ENCODE measurements at places on chromosomes 1 and 21. TPM values are rescaled to one million over a fixed set of nuclear protein-coding genes. Genes with fewer than 3 reads are reported as not detected.

The KRTAP11-1 gene
- total RNA-seq = not detected

- ATAC-seq = peak; percentile 78
These were observed 106.7 kb downstream of the SLC45A1 start for GRCh38 chr1:8424539-8425116.

GRCh38 chr1:76481672-76482071 lies 385.6 kb upstream of the ST6GALNAC5 start:
- no peak for ATAC-seq

DNA sequence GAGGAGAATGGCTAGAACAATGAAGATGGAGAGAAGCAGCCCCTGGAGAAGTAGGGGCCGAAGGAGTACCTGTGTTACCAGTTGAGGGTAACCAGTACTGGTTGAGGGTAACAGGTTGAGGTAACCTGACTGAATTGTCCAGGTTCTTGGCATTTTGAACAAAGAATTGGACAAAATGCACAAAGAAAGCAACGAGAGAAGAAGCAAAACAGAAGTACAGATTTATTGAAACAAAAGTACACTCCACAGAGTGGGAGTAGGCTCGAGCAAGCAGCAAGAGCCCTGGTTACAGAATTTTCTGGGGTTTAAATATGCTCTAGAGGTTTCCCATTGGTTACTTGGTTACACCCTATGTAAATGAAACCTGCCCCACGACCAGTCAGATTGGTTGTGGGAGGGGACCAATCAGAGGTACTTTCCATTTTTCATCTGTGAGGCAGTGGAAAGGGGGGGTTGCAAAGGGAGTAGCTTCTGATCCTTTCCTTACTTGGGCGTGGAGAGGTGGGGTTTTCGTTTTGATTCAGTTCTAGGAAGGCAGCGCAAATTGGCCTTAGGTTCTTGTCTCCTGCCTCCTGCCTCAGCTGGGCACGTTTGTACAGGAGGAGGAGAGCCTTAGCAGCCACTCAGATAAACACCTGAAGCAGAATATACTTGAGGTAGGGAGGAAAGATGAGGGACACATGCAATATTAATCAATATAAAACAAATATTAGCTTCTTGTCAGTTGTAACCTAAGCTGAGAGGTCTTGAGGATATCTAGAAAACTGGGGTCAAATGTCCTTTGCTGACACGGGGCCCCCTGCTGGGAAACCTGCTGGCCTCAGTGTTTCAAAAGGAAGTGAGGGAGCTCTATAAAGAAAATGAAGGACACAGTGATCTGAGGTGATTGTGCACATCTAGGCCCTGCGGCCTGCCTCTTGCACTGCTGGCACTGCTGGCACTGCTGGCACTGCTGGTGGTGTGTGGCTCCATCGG lies 14.3 kb upstream of the LSM10 start:
- ATAC-seq = peak; percentile 88

The PRAMEF2 gene
- total RNA-seq = not detected

DNA sequence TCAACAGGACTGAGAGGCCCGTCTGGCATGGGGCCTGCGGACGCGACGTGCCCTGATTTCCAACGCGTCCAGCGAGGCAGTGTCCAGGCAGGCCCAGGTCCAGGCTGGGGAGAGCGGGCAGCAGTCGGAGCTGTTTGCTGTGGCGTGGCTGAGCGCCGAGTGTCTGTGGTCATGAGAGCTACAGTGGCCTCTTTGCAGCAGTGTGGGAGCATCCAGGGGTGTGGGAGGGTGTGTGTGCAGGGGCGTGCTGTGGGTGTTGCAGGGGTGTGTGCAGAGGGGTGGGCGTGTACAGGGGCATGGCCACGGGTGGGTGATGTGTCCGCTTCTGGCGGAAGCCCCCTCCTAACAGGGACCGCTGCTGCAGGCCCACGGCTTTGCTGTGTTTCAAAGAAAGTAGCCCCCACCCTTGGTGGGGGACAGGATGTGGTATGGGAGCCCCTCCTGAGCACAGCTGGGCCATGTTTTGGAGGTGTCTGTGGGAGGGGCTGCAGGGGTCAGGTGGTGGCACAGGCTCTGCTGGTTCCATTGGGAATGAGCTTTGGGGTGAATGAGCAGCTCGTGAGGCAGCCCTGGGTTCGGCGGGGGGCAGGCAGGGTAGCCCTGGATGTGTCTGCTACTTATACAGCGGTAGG lies 17.7 kb downstream of the PLCH2 start:
- ATAC-seq = no peak

DNA sequence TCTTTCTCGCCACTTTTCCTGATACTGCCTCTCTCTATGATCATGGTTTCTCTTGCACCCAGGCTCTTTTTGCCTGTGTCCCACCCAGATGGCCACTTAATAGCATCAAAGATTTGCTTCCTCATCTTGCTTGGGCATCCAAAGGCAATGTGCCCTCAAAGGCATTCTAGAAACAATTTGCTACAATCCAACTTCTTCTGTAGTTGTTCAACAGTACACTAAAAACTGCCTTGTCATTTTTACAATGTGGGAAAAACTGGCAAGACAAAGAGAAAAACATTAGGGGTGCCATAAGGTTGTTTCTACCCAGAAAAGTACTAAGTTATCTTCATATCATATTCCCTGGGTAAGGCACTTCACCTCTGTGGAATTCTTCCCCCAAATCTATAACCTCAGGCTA lies 16.5 kb upstream of the KLF18 start:
- ATAC-seq = no peak

GRCh38 chr1:83086986-83087512 lies 911.9 kb downstream of the TTLL7 start:
- ATAC-seq = no peak

DNA sequence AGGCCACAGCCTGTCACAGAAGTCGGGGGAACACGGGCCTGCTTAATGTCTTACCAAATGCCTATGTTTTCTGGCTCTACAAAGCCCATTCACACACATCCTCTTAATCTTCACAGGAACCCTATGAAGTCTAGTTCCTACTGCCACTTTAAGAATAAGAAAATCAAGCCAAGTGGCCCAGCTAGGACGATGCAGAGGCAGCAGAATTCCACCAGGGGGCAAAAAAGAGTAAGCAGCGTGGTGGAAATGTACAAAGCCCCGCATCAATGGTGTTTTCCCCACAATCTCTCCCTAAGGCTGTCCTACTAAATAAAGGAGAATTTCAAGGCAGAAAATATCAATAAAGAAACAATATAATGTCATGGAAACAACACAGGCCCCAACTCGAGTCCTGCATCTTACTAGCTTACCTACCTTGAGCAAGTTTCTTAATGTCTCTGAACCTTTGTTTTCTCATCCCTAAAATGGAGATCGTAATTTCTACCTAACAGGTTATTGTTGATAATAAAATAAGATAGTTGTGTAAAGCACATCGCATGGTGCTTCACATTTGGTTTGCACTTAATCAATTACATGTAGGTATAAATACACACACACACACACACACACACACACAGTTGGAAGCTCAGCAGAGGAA lies 21.4 kb downstream of the SEC16B start:
- ATAC-seq = peak; percentile 72

DNA sequence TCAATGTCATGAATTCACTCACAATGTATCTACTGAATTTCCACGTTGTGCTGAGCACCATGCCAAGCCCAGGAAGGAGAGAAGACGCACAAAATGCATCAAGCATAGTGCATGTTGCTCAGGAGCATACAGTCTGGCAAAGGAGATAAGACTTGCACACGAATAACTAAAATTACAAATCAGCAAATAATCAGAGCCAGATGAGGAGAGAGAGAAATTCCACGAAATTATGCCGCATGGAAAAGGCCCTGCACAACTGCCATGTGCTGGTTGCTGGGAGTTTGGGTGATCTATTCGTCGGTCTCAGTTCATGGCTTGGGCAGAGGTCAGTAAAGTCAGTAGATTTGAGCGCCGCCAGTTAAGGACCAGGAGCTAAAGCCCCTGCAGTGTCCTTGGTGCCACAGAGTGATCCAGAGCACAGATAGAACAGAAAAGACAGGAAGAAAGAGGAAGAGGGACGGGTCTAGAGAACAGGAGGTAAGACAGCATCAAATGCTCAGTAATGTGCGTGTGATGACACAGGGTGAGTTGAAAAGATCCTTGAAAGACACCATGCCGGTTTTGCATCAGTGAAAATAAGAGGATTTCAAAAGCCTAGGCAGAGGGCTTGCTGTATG lies 55.1 kb upstream of the ZNF281 start:
- no peak for ATAC-seq

DNA sequence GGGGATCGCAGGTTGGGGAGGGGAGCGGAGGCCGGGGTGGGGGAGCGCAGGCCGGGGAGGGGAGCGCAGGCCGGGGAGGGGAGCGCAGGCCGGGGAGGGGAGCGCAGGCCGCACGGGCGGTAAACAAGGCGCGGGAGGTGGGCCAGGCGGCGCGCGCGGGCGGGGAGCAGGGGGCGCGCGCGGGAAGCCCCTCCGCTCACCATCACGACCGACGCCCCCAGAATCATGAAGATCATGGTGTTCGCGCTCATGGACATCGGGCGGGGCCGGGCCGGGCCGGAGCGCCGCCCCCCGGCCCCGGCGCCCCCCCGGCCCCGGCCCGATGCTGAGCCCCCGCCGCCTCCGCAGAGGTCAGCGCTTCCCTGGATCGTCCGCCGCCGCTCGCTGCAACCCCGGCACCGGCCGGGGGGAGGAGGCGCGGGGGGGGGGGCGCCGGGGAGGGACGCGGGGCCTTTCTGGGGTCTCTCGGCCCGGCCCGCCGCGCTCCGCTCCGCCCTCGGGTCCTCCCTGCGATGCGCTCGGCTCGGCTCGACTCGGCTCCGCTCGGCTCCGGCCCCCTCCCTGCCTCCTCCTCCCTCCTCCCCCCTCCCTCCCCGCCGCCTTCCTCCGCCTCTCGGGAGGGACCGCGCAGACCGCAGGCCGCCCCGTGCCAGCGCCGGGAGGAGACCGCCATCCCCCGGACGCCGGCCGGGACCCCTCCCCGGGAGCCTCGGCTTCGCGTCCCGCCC lies at the start of gene TMEM240:
Gene TMEM240 (minus strand): TSS at position 535 of the 728 bp plus-strand sequence. CDS start 278 bp downstream, at position 257.
- peak; percentile 30 for ATAC-seq

DNA sequence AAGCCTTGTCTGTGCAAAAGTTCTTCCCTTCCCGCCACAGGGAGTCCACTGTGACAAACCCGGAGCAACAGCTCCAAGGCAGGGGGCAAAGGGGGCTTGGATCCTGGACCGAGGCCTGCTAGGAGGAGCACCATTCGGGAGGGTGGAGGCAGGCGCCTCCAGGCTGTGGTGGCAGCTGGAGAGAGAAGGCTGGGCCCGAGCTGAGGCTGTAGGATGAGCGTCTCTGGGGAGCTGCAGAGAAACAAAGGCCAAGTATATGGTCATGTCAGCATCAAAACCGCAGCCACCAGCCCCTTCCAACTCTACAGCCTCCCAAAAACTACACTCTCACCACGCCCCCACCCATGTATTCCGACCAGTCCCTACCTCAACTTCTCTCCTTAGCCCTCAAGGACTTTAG lies 579 bp downstream of the SH3BP5L start:
- no peak for ATAC-seq

GRCh38 chr1:211581526-211581925 lies 2.6 kb upstream of the SLC30A1 start:
- no peak for ATAC-seq

The WNT9A gene
- total RNA-seq = 3.1 TPM

DNA sequence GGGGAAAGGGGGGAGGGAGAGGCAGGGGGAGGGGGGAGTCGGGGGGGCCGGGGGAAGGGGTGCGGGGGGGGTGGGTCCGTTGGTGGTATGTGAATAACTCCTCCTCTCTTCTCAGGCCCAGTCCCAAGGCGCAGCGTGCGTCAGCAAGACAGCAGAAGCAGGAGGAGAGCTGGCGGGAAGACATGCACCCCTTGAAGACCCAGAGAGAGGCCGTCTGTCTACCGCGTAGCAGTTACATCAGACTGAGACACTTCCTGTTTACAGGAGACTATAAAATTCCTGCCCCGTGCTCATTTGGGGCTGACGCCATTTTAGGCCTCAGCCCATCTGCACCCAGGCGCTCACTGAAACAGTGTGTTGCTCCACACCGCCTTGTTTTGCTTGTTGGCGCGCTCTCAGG lies 55.3 kb downstream of the SETD4 start:
- no peak for ATAC-seq

GRCh38 chr1:42456754-42457089 lies 379 bp downstream of the PPCS start:
- ATAC-seq = peak; percentile 81

- ATAC-seq = peak; percentile 38
These were observed 419 bp upstream of the TSEN15 start for GRCh38 chr1:184051138-184051484.

GRCh38 chr1:2833454-2834145 lies 32.1 kb upstream of the TTC34 start:
- ATAC-seq = no peak

GRCh38 chr1:6408023-6408422 lies 11.7 kb downstream of the HES2 start:
- no peak for ATAC-seq

DNA sequence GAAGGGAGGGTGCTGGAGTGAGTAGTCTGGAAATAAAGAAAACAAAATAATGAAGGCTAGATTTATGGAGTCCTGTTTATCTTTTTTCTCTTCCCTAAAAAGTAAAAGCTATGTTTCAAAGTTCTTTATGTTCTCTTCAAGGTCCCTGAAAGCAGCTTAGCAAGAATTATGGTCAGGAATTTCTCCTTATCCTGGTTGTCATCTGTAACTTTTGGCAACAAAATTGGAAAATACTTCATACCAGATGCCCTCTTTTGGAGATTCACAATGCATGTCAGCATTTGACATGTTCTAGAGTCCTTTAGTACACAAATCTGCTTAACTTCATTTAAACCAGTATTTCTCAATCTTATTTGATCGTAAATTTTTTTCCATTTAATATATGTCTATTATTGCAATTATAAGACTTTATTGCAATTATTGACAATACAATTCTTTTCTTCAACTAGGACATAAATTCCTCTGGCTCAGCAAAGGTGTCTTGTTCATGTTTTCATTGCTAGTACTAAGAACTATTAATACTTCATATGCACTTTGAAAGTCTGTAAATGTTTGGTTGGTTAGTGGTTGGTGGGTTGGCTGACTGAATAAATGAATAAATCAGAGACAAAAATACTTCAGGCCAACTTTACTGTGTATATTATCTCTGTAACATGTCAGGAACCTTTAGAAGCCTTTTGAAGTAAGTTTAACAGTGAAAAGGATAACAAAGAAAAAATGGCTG lies 101.5 kb downstream of the ATP1B1 start:
- no peak for ATAC-seq

- no peak for ATAC-seq
These were observed 71.4 kb downstream of the RGL1 start for GRCh38 chr1:183876309-183876708.

The HTR6 gene
- total RNA-seq = not detected

The SPRR2G gene
- total RNA-seq = 0.68 TPM

DNA sequence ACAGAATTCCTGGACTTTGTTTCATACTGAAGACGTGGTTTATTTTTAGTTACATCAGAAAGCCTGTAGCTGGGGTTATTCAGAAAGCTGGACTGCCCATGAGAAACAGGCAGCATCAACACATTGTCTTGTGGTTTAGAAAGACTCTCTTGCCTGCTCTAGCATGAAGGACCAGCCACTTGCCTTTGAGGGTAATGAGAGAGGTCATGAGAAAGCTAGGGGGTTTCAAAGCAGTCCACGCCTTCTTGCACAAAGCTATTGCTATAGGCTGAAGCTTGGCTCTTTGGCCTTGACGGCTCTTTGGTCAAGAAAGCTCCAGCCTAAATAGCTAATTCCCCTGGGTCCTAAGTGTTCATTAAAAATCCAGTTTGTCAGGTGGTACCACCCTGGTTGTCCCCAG lies 208.1 kb downstream of the PRDM2 start:
- ATAC-seq = no peak
